ENCODE measurements at places on chromosomes 4 and X. TPM values are rescaled to one million over a fixed set of nuclear protein-coding genes. Genes with fewer than 3 reads are reported as not detected.
A peak's percentile ranks its signal among the peaks of the same experiment; 100 is the strongest.

CACNA1F gene
- total RNA-seq = not detected

DNA sequence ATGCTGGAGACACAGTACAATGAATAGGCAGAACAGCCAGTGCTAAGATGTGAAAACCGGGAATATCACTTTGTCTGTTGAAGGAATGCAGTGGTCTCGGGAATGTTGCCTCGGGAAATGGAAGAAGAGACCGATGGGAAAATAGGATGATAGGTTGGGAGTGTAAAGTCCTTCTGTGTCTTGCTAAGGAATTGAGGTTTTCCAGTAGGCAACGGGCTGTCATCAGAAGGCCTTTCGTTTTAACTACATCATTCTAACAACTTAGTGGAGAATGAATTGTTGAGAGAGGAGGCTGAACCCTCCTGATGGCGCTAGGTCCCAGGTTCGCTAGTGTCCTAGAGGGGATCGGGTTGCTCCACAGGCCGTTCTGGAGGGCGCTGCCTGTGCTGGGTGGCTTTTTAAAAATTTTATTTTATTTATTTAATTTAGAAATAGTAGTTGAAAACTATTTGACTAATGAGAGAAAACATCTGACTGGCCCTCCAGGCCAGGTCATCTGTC lies 730 bp downstream of the VBP1 start:
- DNase-seq = peak; percentile 24

EREG gene
- 0.02 TPM for total RNA-seq

DNA sequence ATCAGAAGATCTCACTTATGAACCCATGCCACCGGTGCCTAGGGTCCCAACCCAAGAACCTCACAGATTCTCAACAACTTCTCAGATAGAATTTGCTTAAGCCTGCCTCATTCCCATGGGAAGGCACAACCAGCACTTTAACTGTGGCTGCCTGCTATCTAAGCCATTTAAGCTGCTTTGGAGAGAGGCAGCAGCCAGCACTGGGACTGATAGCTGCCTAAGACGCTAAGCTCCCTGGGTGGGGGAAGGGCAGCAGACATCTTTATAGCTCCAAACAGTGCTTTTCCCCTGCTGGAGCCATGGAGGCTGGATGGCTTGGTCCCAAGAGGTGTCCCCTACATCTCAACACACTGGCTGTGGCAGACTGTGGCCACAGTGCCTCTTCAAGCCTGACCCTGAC lies 1268.6 kb downstream of the FAM133A start:
- no peak for DNase-seq

DNA sequence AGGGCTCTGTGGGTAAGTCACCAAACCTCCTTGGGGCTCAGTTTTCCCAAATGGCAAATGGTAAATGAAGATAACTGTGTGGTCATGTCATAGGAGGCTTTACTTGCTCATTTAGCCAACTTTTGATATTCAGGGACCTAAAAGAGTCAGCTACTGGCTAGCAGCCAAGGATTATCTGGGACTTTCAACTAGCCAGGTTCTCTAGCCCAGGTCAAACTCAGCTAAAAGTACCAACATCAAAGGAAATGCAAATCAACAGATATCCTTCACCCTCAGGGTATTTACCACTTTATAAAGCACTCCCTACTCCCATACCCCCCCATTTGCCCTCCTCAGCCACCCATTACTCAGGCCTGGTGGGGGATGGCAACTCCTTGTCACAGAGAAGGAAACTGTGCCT lies 7.5 kb downstream of the AMER1 start:
- no peak for DNase-seq

DNA sequence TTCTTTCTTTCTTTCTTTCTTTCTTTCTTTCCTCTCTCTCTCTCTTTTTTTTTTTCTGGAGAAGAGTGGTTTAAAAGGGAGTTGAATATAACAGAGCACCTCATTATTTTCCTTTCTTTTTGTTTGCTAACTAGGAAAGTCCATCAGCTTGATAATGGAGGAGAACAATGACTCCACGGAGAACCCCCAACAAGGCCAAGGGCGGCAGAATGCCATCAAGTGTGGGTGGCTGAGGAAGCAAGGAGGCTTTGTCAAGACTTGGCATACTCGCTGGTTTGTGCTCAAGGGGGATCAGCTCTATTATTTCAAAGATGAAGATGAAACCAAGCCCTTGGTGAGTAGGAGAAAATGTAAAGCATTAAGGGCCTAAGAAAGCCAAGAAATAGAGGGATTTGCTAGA lies 95.4 kb downstream of the ARHGAP24 start:
- DNase-seq = no peak

DNA sequence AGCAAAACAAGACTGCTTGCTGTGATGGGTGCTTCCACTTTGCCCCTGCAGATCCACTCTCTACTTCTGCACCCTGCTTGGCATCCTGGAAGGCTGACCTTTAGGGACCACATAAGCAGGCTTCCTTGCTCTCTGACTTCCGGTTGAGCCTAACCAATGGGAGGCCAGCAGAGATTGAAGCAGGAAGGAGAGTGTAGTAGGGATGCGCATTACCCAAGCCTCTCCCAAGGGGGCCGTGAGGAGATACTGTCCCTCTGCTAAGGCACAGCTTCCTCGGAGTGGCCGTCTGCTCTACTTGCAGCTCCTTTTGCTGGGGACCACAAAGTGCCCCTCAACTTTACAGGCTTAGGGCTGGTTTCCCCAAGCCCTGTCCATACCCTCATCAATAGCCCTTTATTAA lies 624.3 kb upstream of the TENM3 start:
- DNase-seq = no peak

NLRP2B gene
- total RNA-seq = not detected

DNA sequence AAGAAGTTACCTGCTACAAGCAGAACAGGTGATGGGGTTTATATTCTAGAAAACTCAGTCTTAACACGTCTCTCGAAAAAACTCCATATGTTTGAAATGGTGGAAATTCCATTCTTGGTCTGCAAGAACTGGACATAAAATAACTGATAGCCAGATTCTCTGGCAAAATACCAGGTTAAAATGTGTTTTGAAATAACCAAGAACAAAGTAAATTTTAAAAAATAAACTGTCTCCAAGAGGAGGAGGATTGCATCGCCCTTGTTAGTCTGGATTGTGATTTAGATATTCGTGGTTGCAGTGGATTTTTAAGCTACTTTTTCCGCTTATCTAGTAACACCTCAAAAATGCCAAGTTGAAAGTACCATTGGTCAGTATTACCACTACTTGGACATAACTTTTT lies 40.8 kb downstream of the CENPU start:
- no peak for DNase-seq

MAGEA1 gene
- total RNA-seq = not detected

DNA sequence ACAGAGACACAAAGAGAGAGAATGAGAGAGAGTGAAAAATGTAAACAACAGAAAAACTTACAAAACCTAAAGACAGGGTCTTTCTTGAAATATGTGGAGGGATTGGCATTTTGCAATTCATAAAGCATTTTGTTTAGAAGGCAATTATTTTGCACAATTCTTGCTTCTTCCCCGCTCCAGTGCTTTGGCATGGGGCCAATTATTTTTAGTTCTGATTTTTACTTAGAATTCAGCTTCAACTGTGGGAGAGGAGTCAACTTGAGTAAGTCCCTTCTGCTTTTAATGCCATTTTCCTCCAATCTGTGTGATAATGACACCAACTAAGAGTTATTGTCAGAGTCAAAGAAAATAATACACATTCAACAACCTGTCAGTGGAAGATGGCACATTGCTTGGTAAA lies 1051.9 kb downstream of the NLGN4X start:
- DNase-seq = no peak

DNA sequence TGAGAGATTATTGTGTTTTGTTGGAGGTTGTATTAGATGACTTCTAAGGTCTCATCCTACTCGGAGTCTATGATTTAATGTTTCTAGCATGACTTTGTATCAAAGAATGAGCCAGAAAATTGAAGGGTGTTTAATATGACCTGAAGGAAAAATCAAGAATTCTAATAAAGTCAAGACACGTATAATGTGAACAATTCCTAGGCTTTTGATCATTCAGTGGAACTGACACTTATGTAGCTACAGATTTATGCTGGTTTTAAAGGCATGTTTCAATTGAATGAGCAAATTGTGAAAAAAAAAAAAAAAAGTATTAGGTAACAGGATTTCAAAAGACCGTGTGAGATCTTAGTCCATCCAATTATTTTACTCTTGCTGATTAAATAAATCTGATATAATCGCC lies 64.9 kb downstream of the GRID2 start:
- DNase-seq = no peak

- no peak for DNase-seq
Observed at GRCh38 chr4:2411786-2412510, 6.5 kb downstream of the ZFYVE28 start.

RPS6KA3 gene
- 56.4 TPM for total RNA-seq

TKTL2 gene
- not detected for total RNA-seq

ADAM29 gene
- total RNA-seq = not detected

DNA sequence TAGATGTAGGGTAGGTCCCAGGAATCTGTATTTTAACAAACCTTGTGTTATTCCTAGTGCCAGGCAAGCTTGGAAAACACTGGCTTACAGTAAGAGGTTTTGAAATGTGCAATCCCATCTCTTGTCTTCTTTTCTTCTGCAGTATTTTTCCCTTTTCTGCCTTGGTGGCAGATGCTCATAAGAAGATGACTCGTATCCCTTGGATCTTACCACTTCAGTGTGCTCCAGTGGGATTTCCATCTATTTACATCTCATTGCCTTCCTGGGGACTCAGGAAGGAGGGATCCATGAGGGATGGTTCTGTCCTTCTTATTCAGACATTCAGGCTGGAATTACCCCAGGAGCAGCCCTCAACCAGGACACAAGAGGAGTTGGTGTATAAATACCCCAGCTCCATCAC lies 136.6 kb downstream of the NHS start:
- peak; percentile 8 for DNase-seq

BEND2 gene
- 2.6 TPM for total RNA-seq

DNA sequence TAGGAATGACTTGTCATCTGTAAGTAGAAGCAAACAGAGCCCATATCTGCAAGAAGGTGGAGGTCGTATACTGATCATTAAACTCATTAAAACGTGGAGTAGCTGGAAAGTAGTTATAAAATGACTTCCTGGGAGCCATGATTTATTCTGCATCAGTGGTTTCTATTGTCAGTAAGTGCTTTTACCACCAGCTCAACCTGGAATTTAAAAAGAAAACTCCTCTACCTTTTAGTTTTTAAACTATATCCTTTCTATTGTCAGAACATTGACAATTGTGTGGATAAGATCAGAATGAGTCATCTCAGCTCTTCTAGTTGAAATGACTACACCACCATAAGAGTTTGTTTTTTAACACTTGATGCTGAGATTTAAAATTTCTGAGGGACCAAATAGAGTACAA lies 651.2 kb upstream of the GALNT7 start:
- no peak for DNase-seq

DNA sequence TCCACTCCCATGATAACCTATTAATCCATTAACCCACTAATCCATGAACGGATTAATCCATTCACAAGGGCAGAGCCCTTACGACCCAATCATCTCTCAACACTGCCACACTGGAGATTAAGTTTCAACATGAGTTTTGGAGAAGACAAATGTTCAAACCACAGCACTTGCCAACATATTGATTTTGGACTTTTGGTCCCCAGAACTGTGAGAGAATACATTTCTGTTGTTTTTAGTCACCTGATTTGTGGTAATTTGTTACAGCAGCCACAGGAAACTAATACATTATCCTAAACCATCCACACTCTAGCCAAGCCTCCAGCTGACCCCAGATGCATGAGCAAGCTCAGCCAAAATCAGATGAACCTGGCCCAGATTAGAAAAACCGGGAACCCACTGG lies 22.4 kb downstream of the SEC24D start:
- no peak for DNase-seq

DNA sequence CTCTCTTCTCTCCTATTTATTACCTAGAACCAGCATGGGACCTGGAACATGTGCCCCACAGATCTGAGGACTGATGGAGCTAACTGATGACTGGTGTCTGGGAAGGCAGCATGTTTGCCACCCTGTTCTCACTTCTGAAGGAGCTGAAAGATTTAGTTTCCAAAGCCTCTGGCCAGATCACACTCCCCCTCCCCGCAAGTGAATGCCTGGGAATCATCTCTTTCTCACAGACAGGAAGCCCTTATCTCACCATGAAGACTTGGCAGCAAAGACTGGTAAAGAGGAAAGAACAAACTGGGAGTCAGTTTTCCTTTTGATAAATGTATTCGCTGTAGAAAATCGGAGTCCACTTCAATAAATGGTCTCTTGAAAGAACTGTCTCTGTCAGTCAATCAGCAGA lies 21.0 kb upstream of the PCYT1B start:
- no peak for DNase-seq

DNA sequence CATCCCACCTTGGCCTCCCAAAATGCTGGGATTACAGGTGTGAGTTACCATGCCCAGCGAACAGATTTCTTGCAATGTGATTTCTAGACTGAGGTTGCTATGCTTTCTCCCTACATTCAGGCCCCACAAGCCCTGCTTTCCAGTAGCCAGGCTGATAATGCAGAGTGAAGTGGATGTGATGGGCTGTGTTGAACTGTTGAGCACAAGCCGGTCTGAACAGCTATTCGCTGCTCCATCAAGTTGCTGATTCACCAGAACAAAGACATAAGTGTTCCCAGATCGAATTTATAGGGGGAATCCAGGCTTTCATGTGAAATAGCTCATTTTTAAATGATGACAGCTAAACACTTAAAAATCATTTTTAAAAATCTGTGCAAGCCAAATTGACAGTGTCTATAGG lies 8.0 kb downstream of the NIPAL1 start:
- DNase-seq = no peak

DNA sequence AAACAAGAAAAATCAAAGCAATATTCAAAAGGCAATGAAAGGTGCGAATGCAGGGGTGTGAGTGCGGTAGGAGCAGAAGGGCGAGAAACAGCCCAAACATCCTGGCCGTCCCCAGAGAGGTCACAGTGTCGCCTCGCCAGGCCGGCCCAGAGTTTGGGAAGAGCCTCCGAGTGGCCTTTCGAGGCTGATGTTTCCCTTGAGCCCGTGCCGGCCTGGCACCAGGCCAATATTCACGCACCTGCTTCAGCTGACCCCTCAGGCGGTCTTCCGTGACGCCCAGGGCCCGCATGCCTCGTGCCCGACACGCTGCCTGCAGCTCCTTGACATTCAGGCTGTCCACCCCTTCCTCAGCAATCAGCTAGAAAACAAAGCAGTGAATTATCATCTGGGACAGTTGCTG lies 30.6 kb downstream of the LETM1 start:
- DNase-seq = no peak

SLC4A4 gene
- total RNA-seq = not detected

DNA sequence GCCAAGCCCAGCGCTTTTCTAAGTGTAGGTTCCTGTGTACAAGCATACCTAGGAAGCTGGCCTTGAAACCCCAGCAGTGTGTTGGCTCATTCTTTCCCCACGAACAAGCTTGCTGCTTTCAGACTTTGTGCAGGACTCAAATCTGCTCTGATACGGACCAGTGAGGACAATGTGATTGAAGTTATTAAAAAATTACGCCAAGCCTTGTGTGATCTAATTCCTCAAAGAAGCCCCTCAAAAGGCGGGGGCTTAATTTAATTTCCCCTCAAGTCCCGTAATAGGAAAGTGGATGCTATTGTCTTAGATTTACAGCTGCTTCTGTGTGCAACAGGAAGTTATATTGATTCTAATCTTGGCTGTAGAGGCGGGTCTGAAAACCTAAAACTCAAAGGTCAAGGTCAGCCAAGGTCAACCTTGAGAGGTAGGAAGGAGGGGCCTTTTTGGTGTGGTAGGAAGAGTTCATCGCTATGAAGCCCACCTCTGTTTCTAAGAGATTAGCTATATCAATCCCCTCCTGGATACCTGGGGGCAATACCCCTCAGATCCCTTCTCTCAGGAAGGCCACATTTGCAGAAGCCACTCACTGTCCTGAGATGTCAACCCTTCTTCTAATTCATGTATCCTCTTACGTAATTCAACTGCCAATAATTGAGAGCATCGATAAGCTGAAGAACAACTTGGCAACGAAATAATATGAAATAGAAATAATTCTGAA lies 45.1 kb downstream of the TBC1D9 start:
- DNase-seq = no peak

CT45A3 gene
- total RNA-seq = not detected

Measured in A172 (cell line).